ENCODE measurements at places on chromosomes 3 and 15. TPM values are rescaled to one million over a fixed set of nuclear protein-coding genes. Genes with fewer than 3 reads are reported as not detected.

GRCh38 chr3:12294885-12295580, 6.2 kb downstream of the PPARG start:
- no peak for DNase-seq

DNA sequence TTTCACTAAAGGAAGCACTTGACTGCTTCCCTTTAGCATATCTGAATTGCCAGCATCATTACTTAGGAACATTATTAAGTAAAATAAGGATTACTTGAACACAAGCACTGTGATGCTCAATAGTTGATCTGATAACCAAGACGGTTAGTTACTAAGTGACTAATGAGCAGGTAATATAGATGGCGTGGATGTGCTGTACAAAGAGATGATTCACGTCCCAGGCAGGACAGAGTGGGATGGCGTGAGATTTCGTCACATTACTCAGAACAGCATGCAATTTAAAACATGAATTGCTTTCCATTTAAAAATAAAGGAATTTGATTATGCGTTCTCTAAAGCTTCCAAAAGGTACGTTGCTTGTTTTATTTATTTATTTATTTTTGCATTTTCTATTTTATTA, 240.0 kb upstream of the ARHGEF26 start:
- no peak for DNase-seq

GRCh38 chr3:171953301-171954022, 85.9 kb upstream of the FNDC3B start:
- DNase-seq = no peak

- DNase-seq = no peak
Observed at GRCh38 chr3:125287248-125287647, 74.7 kb upstream of the SLC12A8 start.

DNA sequence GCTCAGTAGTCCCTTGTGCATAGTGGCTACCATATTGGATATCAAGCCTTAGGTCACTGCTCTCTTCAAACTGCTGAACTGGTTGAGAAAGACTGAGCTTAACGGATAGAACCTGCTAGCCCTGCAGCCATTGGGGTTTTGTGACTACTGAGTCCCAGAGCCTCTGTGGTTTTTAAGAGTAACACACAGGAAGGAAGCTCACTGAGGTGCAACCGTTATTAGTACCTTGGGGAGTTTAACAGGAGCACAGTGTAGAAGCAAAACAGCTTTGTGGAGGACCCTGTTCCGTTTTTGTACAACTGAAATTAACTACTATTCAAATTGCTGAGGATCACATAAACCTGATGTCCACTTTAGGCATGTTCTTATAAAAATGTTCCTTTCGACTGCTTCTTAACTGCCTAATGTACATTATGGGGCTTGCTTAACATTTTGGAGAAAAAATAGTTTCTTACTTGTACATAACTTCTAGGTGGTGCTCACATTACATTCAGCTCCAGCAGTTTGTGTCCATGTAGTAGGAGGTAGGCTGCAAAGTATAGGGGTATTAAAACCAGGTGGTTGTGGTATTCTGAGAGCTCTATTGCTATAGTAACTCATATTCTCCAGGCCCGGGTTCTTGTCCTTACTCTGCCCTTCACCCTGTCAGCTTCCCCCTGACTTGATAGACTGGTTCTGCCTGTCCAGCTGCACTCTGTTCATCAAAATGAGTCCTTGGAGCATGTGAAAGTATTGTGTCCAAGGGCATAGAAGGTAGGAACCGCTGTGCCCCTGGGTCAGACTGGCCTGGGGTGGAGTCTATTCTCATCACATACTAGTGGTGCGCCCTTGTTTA, 17.3 kb downstream of the PXK start:
- no peak for DNase-seq

DNA sequence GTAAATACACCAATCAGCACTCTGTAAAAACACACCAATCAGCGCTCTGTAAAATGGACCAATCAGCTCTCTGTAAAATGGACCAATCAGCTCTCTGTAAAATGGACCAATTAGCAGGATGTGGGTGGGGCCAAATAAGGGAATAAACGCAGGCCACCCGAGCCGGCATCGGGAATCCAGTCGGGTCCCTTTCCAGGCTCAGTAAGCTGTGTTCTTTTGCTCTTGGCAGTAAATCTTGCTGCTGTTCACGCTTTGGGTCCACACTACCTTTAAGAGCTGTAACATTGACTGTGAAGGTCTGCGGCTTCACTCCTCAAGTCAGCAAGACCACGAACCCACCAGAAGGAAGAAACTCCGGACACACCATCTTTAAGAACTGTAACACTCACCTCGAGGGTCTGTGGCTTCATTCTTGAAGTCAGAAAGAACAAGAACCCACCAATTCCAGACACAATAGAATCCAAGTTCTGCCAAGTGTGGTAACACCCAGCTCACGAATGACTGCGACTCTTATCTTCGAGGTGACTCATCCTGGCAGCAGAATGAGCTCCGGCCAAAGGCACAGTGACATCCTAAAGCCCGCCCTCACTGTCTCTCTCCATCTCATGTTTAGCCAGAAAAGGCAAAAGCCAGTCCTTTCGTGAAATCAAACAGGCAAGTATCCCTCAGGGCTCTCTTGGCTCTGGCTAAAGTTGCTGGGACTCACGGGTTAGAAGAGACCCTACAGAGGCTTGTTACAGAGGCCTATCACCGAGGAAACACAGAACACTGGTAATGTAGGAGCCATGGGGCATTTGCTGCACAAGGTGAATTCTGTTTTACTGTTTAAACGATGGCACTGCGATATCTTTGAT, 155.2 kb downstream of the FAM43A start:
- DNase-seq = no peak

GRCh38 chr15:82143390-82144385, 97.9 kb upstream of the MEX3B start:
- DNase-seq = no peak

- no peak for DNase-seq
Observed at GRCh38 chr3:187262360-187262759, 29.2 kb downstream of the MASP1 start.

DNA sequence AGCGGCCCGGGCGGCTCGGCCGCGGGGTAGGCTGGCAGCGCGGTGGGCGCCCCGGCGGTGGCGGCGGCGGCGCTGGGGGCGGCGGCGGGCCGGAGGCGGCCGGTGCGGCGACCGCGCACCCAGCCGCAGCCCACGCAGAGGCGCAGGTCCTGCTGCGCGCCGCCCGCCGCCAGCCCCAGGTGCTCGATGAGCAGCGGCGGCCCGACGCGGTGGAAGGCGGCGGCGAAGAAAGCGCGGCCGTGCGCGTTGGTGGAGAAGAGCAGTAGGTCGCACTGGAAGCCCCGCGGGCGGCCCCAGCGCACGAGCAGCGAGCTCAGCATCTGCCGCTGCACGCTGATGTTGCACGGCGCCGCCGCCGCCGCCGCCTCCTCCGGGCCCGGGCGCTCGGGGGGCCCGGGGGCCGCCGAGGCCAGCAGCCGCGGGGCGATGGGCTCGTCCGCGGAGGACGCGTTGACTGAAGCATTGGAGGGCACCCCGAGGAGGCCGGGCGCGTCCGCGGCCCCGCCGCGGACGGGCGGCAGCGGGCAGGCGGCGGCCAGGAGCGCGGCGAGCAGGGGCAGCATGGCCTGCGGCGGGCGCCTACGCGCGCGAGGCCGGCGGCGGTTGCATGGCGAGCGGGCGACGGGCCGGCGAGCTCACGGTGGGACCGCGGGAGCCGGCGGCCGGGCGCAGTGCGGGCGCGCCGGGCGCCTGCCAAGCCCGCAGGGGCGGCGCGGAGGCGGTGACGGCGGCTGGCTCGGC, 452 bp downstream of the TMEM158 start:
- no peak for DNase-seq

- DNase-seq = no peak
Observed at GRCh38 chr3:184335291-184335660, 2.1 kb upstream of the FAM131A start.

DNA sequence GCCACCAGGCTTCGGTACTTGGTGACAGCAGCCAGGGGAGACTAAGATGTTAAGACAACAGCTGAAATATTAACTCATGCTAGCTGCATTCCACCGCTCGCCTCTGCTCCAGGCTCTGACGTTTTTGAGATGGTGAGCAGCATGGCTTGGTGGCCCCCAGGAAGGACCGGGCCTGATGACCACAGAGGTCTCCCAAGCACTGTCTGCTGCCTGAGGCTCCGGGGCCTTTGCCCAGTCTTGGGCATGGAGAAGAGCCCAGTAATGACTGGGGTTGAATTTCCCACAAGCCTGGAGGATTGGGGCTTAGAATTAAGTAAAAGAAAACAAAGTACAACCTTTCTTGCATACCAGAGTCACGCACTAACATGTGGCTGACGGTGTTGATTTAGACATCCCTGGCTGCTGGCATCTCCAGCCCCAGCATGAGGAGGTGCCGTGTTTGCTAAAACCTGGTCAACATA, 243.6 kb upstream of the LYSMD4 start:
- DNase-seq = no peak

- no peak for DNase-seq
Observed at GRCh38 chr3:73385568-73385967, 239.2 kb downstream of the PDZRN3 start.

DNA sequence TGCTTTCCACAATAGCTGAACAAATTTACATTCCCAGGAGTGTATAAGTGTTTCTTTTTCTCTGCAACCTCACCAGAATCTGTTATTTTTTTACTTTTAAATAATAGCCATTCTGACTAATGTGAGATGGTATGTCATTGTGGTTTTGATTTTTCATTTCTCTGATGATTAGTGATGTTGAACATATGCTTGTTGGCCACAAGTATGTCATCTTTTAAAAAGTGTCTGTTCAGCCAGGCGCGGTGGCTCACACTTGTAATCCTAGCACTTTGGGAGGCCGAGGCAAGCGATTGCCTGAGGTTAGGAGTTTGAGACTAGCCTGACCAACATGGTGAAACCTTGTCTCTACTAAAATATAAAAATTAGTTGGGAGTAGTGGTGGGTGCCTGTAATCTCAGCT, 619.3 kb downstream of the SI start:
- no peak for DNase-seq

- no peak for DNase-seq
Observed at GRCh38 chr3:197833930-197834715, 43.1 kb downstream of the LRCH3 start.

GRCh38 chr3:37198996-37199395, 24.6 kb upstream of the LRRFIP2 start:
- DNase-seq = no peak

DNA sequence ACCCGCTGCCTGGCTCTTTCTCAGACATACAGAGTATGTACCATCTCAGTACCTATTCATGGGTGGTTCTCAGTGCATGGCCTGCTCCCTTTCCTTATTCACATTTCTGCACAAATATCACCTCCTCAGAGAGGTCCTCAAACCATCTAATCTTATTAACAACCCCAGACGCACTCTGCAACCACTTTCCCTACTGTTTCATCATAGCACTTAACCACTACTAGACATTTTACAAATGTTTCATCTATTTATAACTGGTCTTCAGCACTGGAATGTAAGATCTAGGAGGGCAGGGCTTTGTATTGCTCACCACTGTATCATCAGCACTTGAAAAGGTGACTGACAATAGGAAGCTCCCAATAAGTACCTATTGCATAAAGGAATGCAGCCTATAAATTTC, 45.1 kb downstream of the TNIK start:
- DNase-seq = no peak

- DNase-seq = no peak
Observed at GRCh38 chr15:72835294-72835890, 51.8 kb upstream of the ADPGK start.

DNA sequence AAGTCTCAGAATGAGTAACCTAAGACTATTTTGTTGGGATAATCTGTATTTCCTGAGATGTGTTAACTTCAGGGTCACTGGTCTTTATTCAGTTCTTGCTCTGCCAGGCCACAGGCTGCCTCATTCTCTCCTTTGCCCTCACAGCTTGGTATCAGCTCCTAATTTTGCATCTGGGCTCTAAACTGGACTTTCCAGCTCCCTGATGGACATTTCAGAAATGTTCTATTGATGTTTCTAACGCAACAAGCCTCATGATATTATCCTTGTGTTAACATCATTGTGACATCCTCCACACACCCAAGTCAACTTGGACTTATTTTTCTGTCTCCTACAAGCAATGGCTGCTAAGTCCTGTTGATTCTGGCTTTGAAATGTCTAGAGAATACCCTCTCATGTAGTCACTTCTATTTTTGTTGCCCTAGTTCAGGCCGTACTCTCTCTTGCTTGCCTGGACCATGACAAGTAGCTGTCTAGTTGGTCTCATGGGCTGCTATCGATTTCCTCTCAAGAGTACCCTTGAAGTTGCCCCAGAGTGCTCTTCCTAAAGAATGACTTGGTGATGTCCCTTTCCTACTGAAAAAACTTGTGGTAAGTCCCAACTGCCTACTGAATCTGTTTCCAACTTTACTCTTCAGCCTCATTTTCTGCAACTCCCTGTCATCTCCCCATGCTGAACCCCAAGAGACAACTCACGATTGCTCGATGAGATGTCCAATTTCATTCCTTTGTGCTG, 52.7 kb downstream of the CHST2 start:
- no peak for DNase-seq

- no peak for DNase-seq
Observed at GRCh38 chr3:108287146-108287545, 9.2 kb upstream of the HHLA2 start.

DNA sequence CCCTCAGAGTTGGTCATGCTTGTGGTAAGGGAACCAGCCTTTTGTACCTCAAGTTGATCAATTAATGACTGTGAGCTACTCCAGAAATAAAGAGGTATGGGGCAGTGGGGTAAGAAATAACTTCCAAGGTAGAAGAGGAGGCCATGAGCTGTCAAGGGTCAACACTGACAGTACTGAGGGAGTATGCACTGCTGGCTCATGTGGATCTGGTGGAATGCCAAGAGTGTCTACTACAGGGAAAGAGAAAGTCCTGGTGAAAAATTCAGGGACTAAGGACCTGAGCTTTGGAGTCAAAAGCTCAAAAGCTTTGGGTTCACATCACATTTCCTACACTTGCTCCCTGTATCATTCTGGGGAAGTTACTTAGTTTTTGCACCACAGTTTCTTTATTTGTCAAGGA, 154.9 kb downstream of the SEMA6D start:
- DNase-seq = no peak

DNA sequence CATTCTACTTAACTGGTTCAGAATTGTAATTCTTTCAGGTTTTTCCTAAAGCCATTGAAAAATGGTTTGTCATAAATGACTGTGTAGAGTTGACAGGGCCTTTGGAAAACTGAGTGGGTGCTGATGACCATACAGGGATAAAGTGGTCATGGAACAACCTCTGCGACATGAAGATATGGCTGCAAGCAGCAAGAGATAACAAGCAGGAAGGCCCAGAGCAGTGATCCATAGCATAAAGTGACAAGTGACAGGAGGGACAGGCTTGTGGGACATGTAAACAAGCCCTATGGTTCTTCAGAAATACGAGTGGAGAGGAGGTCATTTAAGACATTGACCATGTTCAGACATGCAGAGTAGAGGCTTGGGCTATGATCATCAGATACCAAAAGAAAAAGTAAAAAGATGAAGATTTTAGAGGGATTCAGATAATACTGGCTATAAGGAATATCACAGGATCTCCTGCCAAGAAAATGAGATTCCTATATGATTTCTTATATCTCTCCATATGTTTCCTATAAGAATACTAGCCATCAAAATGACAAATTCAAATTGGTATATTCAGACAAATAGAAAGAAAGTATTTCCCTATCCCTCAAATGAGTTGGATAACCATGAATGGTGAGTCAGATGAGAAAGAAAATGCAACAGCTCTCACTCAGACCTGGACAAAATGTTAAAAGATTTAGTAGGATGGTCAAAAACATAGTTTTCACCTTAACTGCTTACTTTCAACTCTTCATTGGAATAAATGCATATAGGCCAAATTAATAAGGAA, 827.6 kb upstream of the CFAP20DC start:
- no peak for DNase-seq

GRCh38 chr3:1183320-1184048, 90.7 kb downstream of the CNTN6 start:
- no peak for DNase-seq

RASSF1 gene
- total RNA-seq = 69.0 TPM

ZNF662 gene
- 6.6 TPM for total RNA-seq

TMEM207 gene
- total RNA-seq = not detected

GMPPB gene
- total RNA-seq = 19.9 TPM
